ENCODE measurements at places on chromosomes 12 and 14.
A peak's percentile ranks its signal among the peaks of the same experiment; 100 is the strongest.

- no peak for DNase-seq
Measured at GRCh38 chr14:21054123-21054767, 3.4 kb upstream of the RNASE8 start.

GRCh38 chr12:56104815-56105608 lies 653 bp downstream of the PA2G4 start:
- no peak for DNase-seq

- peak; percentile 83 for DNase-seq
Measured at GRCh38 chr12:26277506-26278246, 82.3 kb downstream of the SSPN start.

- DNase-seq: no peak
Measured at GRCh38 chr12:65596514-65597091, 227.7 kb upstream of the HMGA2 start.

GRCh38 chr14:96400495-96400894 lies 8.6 kb downstream of the AK7 start:
- DNase-seq: no peak

DNA sequence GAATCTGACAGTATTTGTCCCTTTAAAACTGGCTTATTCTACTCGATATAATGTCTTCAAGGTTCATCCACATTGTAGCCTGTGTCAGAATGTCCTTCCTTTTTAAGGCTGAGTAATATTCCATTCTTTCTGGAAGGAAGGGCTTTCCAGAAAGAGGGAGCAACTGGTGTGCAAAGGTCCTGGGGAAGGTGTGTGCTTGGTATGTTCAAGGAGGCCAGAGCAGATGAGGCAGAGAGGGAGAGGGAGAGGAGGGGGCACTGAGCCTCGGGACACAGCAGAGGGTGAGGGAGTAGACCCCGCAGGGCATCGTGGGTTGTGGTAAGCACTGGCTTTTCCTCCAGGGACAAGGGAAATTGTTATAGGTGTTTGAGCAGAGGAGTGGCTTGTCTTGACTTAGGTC lies 90.9 kb upstream of the NCOR2 start:
- no peak for DNase-seq

DNA sequence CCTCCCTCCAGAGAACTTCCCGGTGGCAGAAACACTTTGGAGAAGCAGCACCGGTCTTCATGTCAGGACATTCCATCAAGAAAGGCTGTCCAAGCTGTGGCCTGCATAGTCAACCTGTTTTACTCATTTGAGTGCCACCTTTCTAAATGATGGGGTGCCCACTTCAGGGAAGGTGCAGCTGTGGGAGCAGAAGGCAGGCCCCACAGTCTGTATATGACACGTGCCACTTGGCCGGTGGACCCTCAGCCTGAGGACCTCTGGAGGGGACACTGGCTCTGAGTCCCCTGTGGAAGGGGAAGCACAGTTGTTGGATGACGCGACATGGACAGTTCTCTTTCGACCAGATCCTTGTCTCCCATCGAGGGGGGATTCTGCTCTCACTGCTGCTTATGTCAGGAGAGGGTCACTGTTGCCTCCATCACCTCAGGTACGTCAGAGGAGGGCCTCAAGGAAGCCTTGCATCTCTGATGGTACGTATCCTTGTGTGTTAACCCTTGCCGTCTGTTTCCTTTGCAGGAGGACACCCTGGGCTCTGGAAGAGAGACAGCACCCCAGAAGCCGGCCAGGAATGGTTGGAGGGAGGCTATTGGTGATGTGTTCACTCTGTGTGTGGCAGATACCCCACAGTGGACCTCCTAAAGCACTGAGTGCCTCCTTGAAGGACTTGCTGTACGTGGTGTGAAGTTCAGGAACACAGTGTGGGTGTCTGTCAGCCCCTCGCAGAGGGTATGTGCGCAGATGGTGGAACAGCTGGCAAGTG lies 132.1 kb upstream of the RTL1 start:
- no peak for DNase-seq

GRCh38 chr14:61559641-61560201 lies 135.6 kb upstream of the HIF1A start:
- no peak for DNase-seq

DNA sequence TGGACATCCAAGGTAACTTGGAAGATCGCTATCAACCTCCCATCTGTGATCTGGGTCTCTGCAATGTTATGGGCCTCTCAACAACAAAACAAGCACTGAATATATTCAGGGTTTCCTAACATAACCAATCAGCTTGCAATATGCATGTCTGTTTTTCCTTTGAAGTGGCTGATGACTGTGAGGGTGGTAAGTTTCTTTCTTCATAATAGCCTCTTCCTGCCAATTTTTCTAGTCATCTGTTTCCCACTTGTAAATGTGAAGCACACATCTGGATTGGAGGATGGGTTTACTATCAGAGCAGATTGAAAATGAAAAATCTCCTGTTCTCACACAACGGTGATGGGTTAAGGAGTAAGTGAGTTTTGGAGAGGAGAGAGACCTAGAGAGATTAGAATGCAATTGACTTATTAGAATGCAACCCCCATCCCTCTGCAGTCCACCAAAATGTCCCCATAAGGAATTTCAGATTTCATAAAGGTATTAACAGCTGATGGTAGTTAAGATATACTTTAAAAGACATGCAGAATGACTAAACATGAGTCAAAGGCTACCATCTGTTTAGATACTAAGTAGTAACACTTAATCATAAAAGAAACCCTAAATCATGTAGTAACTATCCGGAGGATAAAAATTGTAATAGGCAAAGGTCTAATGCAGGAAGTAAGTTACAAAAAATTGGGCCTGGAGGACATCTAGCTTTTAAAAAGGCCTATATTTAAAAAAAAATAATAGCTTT lies 58.4 kb upstream of the SAV1 start:
- peak; percentile 81 for DNase-seq

- no peak for DNase-seq
Measured at GRCh38 chr12:13913371-13913770, 68.0 kb downstream of the GRIN2B start.

GRCh38 chr12:46921764-46922133 lies 96.0 kb upstream of the SLC38A4 start:
- peak; percentile 94 for DNase-seq

DNA sequence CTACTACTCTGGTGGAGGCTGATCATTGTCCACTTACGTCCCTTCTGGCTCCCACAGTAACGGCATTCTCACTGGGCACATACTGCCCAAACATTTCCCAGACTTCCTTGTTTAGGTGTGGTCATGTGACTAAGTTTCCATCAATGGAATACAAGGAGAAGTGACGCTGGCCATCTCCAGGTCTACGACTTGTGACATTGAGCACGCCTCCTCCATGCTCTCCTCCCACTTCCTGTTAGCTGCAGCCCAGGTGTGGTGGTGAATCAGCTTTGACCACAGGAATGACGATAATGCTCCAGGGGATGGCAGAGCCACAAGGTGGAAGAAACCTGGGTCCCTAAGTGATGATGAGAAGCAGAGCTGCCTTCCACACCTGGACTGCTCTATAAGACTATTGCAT lies 6.0 kb upstream of the SLC24A4 start:
- DNase-seq: no peak

DNA sequence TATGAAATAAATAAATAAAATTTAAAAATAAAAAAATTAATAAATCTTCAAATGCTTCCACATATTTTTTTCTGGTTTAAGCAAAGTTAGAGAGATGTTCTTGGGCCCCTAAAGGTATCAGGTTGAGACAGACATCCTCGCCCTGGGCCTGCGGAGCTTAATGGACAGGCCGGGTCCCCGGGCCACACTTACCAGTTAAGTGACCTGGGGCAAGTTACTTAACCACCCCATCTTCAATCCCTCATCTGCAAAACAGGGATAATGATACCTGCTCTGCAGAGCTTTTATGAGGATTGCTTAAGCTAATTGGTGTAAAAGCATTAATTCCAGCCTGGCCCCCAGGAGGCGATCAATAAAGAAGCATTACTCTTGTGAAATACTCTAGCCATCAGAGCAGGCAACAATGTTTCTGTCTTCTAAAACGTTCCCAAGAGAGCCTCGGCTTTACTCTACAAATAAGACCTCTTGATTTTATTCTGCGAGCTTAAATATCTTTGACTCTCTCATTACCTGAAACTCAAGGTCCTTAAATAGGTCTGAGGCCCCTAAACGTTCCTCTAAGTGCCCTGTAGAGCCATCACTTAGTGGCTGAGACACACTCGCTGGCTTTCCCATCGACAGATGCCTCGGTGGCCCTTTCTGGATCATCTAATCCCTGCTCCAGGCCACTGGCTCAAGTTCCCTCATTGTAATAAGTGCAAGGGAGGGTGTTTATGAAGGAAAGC lies 81.1 kb upstream of the DIO3 start:
- no peak for DNase-seq

DNA sequence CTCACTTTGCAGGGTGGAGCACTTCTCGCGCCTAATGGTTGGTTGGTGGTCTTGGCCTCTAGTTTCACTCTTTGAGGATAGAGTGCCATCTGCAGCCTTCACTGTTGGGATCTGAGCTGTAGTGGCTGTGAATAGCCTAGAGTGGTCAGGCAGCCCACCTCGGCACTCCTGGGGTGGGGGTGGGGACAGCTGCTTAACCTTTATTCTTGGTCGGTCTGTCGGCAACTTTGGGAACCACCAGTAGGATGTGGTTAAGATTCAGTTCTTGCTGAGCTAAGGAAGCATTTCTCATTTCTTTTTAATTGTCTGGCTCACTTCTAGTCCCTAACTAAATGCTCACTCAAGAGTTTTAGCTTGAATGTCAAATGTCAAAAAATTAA lies 21.1 kb downstream of the TMBIM6 start:
- no peak for DNase-seq

DNA sequence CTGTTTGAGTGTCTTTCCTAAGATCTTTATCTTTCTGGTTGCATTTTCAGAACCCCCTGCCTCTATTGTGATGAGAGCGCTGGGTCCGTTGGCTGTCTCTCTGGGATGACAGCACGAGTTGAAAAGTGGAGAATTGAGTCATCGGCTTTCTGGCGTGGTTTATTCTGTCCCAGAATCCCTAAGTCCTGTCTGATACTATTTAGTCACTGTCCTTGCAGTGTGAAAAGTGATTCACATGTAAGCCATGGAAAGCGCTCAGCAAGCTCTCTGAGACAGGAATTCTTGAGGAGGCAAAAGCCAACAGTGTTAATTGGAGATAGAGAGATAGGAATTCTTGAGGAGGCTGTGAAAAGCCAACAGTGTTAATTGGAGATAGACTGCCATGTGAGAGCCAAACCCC lies 121.7 kb downstream of the CHST11 start:
- peak; percentile 94 for DNase-seq

- no peak for DNase-seq
Measured at GRCh38 chr12:31300341-31300740, 25.6 kb downstream of the SINHCAF start.

GRCh38 chr12:92363295-92364146 lies 217.9 kb upstream of the BTG1 start:
- DNase-seq: peak; percentile 50

- no peak for DNase-seq
Measured at GRCh38 chr12:25725470-25725869, 172.4 kb upstream of the LMNTD1 start.

GRCh38 chr12:48389409-48389808 lies 38.7 kb upstream of the ZNF641 start:
- no peak for DNase-seq

GRCh38 chr14:62143245-62143644 lies 381.0 kb downstream of the SNAPC1 start:
- peak; percentile 90 for DNase-seq

DNA sequence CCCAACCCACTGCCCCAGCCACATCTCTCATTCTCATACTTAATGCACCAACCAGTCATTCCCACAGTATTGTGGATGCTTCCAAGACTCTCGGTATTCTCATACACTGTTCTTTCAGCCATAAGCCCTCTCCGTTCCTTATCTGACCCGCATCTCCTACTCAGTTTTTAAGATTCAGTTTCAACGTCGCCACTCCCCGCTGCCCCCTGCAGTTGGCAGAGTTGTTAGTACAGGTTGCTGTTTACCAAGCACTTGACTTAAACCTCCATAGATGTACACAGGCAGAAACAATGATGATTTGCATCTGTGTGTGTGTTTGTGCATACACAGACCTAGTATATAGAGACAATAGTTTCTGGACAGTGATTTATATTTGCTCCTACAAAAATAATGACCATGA lies 40.2 kb downstream of the PAH start:
- DNase-seq: no peak

- no peak for DNase-seq
Measured at GRCh38 chr14:106530423-106531107, 1004.2 kb downstream of the TMEM121 start.

GRCh38 chr14:75236467-75236866 lies 42.2 kb upstream of the FOS start:
- DNase-seq: no peak

GRCh38 chr12:52543985-52544883 lies 8.7 kb downstream of the KRT71 start:
- DNase-seq: no peak

- DNase-seq: no peak
Measured at GRCh38 chr12:123998344-123998990, 25.5 kb downstream of the ZNF664 start.

DNA sequence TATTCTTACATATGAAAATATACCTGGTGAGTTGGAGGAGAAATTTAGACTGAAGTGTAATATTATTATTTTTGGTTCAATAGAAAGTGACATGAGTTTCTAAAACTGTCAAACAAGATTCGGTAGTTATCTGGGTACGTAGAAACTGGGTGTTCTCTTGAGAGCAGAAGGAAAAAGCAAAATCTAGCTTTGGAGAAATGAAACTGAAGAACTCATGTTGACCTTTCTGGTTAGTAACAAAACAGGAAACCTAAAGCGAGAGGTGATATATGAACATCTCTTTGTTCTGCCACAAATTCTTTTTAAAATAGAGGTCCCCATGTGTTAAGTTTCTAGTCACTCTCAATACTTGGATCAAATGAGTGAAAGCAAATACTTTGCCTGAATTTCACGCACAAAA lies 401.7 kb downstream of the TRHDE start:
- no peak for DNase-seq

- DNase-seq: no peak
Measured at GRCh38 chr12:67609226-67609870, 39.2 kb upstream of the DYRK2 start.

- DNase-seq: no peak
Measured at GRCh38 chr14:68513838-68514607, 278.8 kb downstream of the ZFP36L1 start.

GRCh38 chr12:75974323-75975187 lies 57.0 kb downstream of the PHLDA1 start:
- DNase-seq: no peak

GRCh38 chr12:72717036-72717435 lies 444.9 kb downstream of the TRHDE start:
- no peak for DNase-seq

DNA sequence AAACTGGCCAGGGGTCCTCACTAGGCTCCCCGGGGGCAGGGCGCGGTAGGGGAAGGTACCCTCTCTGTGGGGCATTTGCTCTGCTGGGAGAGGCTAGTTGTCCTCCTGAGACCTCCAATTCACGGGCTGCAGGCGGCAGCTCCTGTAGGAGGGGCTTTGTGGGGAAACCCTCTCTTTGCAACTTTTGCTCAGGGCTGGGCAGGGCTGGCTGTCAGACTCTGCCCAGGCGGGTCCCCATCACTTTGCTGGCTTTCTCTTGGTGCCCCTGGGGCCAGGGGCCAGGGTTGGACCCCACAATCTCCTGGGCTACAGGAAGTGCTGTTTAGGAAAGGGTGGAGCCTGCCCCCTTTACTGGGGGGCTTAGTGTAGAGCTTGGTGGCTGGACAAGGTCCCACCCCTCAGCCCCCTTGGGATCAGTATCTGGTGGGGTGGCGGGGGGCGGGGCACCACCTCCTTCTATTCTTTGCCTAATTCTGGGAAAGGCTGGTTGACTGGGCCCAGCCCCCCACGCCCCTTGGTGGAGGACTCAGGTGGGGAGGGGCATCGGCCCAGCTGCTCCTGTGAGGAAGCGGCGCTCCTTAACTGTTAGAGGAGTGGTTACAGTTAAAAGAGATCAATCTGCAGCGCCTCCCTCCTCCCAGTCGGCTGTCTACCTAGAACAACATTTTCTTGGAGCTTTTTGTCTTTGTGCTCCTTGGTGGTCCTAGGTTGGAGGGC lies 918.7 kb downstream of the AACS start:
- peak; percentile 45 for DNase-seq

Data from fibroblast of lung (primary cell).